Myocyte (in vitro differentiated cells): ENCODE measurements at places on chromosomes 7 and 10. TPM values are rescaled to one million over a fixed set of nuclear protein-coding genes. Genes with fewer than 3 reads are reported as not detected.

DNA sequence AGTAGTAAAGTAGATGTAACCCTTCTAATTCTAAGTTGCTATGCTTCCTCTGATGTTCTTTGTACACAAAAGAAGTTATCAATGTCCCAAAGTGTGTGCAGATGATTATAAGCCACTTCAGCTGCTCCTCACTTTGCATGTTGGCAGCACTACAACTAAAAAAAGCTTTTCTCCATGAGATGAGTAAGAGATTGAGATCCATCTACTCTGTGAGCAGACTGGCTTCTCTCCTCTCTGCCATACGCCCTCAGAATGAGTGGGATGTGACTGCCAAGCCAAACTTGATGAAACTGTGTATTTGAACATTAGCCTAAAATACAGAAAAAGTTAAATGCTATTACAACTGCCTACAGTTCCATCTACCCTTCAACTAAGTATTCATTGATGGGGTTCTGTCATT is 102.9 kb upstream of the ETV1 start:
- peak; percentile 17 for DNase-seq

- no peak for DNase-seq
These were observed 15.1 kb downstream of the PRSS2 start for GRCh38 chr7:142785841-142786250.

GRCh38 chr10:46538717-46539426 is 17.6 kb downstream of the GPRIN2 start:
- no peak for DNase-seq

DNA sequence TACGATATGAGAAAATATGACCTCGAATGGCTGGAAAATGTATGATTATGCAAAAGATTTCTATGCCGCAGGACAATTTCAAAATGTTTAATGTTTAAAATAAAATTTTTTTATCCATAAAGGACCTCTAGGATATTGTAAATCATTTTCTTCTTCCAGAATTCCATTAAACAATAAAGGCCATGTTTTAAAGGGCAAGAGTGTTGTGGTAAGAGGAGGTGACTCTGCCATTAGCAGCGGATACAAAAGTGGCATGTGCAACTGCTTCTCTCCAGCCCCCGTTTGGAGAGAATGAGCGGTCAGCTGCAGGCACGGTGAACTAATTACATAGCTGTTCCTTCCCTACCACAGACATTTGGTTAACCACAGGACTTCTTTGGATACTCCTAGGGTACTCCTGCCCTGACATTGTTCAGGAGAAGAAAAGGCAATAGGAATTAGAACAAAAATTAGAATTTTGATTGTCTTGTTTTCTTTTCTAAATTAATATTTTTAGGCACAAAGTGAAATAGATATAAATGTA is 63.8 kb downstream of the HBP1 start:
- peak; percentile 98 for DNase-seq

DNA sequence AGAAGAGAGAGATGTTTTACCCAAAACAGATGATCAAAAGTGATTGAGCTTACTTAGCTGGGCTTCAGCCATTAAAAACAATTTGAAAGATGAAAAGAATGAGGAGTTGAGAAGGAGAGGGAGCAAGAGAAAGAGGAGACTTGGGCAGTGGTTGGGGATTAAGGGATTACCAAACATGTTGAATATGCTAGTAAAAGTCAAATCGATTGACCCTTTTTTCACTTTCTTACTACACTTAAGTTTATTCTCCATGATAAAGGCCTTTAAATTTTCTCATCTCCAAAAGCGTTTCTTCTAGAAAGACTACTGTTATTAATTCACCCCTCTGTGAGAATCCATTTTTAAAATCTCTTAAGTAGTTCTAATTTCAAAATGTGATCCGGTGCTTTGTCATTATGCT is 1254.0 kb upstream of the PHF14 start:
- no peak for DNase-seq

DNA sequence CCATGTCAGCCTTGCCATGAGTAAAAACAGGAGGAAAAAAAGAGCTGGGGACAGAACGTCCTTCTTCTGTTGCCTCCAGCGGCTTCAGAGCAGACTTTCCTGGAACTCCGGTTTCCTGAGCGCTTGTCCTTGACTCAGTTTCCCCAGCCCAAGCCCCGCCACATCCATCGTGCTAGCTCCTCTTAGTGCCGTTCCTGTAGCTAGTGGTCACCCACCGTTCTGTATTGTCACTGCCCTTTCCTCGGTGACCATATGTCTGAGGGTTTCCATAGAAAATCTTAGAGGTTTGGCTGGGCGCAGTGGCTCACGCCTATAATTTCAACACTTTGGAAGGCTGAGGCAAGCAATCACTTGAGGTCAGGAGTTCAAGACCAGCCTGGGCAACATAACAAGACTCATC is 100.1 kb downstream of the CUX1 start:
- no peak for DNase-seq

DNA sequence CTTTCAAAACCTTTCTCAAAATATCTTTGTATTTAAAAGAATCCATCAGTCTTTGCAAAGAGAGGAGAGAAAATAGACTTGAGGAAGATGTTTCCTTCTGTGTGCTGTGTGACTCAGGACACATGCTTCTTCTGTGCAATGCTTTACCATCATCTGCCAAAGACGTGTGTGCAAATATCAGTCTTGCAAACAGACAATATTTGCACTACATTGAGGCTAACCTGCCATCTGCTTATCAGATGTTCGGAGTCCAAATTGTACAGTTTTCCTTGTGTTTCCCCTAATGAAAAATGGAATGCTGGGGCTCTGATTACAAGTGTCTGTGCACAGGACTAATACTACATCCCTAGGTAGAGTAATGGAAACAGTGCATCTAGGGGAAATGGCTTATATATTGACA is 353.1 kb upstream of the LRRTM3 start:
- no peak for DNase-seq

DNA sequence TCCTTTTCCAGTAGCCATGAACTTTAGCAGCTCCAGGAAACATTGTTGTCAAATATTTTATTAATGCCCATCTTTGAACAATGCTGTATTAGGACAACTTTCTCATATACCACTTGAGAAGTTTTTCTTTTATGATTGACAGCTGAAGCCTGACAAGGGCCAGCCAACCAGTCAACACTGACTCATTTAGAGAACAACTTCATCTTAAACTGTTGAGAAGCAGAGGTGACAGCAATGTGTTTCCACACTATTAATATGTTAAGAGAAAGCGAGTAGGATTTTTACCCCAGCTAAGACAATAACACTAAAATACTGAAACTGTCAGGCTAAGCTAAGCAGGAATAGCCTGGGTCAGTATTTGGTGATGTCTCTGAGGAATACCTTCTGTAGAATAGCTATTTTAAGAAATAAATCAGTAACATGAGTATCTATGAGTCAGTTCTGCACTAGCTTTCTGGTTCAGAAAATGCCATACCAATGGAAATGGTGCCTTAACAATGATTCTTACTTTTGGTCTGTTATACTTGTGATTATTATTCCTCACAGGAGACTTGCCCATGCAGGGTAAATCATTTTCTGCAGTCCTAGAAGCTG is 168.8 kb upstream of the POT1 start:
- DNase-seq = peak; percentile 4

- no peak for DNase-seq
These were observed 1.2 kb upstream of the ZNF746 start for GRCh38 chr7:149498811-149499210.

SHTN1 gene
- total RNA-seq = 3.2 and 3.6 TPM in 2 replicates

- DNase-seq = no peak
These were observed 66.5 kb upstream of the TCF7L2 start for GRCh38 chr10:112883360-112884178.

DNA sequence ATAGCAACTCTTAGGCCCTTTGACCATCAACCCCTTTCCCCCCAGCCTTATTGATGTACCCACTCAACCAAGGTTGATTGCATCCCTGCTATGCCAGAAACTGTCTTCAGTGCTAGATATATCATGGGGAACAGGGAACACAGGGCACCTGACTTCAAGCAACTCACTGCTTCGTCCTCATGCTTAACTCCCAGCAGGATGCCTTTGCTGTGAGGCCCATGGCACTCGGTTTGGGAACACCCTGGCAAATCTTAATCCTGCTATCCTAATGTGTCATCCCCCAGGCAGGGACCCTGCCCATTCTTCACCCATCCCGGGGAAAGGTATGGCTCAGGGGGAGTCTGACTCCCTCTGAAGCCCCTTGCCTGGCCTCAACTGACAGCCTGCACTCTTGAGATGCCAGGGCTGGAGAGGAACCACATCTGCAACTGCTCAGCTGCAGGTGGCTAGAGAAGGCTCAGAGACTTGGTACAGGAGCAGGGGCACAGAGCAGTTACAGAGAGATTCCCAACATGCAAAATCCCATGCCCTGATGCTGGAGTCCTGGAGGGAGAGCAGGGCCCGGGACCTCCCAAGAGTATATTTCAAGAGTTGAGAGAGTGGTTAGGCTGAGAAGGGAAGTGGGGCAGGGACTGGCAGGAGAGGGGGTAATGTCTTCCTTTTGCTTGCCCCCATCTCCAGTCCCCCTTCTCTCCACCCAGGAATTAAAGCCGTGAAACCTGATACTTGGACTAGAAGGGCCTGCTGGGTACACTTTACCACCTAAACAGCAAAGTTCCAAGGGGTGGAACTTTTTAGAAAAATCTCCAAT is 2.4 kb upstream of the UNC5B start:
- DNase-seq = no peak

GRCh38 chr10:70106958-70107791 is 25.4 kb downstream of the AIFM2 start:
- no peak for DNase-seq

DNA sequence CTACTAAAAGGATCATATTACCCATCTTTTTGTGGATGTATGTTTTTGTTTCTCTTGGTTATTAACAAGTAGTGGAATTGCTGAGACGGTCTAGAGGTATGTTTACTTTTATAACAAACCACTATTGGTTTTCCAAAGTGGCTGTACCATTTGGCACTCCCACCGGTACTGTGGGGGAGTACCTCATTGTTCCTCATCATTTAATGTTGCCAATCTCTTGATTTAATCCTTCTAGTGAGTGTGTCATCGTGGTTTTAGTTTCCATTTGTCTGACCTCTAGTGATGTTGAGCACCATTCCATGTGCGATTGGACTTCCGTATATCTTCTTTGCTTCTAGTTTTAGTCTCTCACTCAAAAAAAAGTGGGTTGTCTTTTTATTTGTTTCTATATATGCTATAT is 50.4 kb downstream of the RBM33 start:
- peak; percentile 44 for DNase-seq

DNA sequence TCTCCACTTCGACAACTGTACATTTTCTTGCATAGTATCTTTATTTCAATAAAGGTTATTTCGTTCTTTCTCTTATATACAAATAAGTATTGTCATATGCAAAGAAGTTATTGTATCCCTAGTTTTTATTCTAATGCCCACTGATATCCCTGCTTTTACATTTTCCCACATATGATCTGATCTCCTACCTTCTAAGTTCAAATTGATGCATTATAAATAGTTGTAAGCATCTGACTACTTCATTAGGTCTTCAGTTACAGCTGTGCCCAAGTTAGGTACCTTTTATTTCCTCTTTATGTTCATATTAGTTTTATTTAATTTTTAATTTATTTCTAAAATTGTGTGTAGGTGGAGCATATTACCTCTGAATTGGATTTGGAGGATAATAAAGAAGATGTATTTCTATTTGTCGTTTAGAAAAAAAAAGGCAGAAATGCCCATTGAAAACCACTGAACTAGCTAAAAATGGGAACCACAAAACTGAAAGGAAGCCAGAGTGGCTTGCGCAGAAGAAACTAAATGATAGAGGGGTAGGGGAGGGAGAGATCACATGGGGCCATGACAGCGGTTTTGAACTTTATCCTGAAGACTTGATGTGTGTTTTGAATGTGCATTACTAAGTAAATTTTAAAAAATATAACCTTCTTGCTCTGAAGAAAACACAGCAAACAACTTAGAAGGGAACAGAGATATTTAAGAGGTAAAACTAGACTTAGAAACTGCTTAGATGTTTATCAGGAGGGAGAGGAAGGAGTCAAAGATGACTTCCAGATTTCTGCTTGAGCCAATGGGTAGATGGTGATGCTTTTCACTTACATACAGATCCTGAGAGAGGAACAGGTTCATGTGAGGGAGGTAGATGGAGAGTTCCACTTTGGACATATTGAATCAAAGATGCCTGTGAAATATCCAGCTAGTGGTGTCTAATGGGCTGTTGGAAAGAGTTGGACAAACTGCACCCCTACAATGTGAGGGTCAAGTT is 9.3 kb upstream of the ZC3HAV1L start:
- DNase-seq = no peak

CPEB3 gene
- 3.9 and 8.6 TPM in 2 replicates for total RNA-seq

- DNase-seq = no peak
These were observed 400.5 kb downstream of the PTPRN2 start for GRCh38 chr7:158186864-158187693.

ZNF273 gene
- total RNA-seq = 3.9 and 5.1 TPM in 2 replicates

DNA sequence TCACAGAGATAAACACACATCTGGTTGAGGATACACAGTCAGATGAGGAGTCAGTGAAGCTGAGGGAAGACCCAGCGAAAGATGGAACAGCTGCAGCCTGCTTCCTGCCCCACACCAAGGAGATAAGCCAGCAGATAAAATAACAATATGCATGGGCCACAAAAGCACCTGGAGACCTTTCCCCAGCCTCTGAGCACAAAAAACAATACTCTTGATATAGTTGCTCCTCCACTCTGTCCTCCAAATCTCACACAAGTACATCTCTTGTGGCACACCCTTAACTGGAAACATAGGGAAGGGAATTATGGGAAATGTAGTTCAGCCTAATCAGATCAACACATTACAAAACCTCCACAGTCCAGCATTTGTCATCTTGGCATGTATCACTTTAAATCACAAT is 9.7 kb upstream of the FHIP2A start:
- no peak for DNase-seq

- DNase-seq = no peak
These were observed 561.5 kb upstream of the POT1 start for GRCh38 chr7:125491137-125491536.

DNA sequence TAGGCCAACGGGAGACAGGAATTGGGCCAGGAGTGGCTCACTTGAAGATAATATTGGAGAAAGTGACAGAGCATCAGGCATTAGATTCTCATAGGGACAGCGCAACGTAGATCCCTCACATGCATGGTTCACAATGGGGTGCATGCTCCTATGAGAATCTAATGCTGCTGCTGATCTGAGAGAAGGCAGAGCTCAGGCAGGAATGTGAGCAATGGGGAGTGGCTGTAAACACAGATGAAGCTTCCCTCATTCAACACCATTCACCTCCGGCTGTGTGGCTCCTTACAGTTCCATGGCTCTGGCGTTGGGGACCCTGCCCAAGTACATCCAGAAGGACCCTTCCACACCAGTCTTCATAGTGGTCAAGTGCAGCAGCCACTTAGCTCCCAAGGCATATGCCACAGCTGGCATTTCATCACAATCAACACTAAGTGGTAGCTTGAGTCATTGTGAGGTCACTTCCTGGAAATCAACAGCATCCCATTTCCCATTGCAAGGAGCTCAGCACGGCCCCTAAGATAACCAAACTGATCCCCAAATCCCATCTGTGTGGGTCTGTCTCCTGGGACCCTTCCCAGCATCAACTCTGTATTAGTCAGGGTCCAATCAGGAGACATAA is 174.5 kb downstream of the TPST1 start:
- no peak for DNase-seq

- DNase-seq = no peak
These were observed 30.9 kb upstream of the PLXDC2 start for GRCh38 chr10:19785366-19785765.

VAX1 gene
- total RNA-seq = not detected in 2 replicates
